ENCODE measurements at places on chromosomes 5 and 9. TPM values are rescaled to one million over a fixed set of nuclear protein-coding genes. Genes with fewer than 3 reads are reported as not detected.

Gene LCN9
- not detected for total RNA-seq

Gene PTGER4
- total RNA-seq: 56.7 TPM

Gene CDC42SE2
- 106 TPM for total RNA-seq

Gene RMRP
- total RNA-seq: 30,979 TPM
